ENCODE measurements at places on chromosomes 11 and 22. TPM values are rescaled to one million over a fixed set of nuclear protein-coding genes. Genes with fewer than 3 reads are reported as not detected.

GRCh38 chr11:198236-198806 is 5.4 kb downstream of the SCGB1C1 start:
- H3K4me3 ChIP-seq, result no peak overlapping the region
- DNase-seq, result no peak
- no peaks in the 10 kb centered on the region for H3K4me1 ChIP-seq

DNA sequence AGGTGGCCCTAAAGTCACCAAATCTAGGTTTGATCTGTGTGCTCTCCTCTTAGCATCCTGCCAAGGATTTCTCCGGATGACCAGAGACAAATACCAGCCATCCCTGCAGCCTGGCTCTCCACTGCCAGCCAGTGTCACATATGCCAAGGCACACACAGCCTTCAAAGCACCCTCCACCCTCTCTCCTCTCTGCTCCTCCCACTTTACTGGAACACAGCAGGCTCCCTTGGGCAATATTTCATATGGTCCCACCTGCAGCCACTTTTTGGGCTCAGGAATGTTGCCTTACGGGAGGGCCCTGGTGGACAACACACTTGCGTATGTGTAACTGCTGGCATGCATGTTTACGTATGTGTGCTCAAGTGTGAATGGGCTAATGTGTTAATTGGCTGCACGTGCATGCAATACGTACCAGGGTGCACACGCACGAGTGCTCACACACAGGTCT is 183.9 kb downstream of the CEP164 start:
- no peak overlapping the region for H3K4me3 ChIP-seq
- peaks cover 13% of the 10 kb centered on the region for H3K27me3 ChIP-seq
- no peak for DNase-seq
- H3K4me1 ChIP-seq, result no peaks in the 10 kb centered on the region
- H3K36me3 ChIP-seq, result no peaks in the 10 kb centered on the region
- H3K27ac ChIP-seq, result no peak overlapping the region

Gene PKNOX2
- 53.4 TPM for total RNA-seq

DNA sequence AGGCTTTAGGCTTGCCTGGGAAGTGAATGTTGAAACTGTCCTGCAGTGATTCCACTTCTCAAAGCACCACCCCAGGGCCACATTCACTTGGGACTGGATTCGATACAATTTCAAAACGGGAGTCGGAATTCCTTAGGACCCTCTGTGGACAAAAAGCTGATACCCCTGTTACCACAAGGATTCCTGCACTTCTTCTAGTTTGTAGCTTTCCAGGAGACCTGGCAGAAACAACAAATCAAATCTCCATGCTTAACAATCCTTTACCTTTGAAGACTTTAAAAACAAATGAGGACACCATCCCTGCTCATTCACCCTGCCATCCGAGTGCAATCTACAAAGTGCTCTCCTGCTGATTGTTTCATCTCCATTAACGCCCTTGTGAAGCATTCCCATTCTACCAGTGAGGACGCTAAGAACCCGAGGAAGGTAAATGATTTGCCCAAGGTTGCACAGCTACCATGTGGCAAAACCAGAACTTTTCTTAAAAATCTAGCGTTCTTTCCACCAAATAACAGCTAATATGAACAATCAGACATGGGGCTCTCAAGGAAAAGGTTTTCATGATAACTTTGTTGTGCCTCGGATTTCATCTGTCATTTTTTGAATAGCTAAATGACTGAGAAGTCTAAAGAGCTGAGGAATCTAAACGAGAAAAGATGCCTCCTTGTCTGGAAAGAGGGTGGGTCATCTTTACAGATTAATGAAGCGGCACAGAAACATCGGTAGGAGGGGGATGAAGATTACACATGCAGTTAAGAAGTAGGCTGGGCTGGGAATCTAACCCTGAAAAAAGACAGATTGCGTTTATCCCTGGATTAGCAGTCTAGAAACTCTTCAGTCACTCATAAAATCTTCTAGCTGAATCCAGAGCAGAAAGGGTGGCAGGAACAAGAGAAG is 720 bp upstream of the MPZL2 start:
- no peak for DNase-seq
- H3K4me3 ChIP-seq, result no peak overlapping the region
- no peak overlapping the region for H3K27ac ChIP-seq
- H3K36me3 ChIP-seq, result no peaks in the 10 kb centered on the region

Gene MGAT3
- 7.9 TPM for total RNA-seq

Gene NXPE2
- 0.11 TPM for total RNA-seq

GRCh38 chr11:73194593-73194992 is 23.5 kb upstream of the P2RY2 start:
- H3K36me3 ChIP-seq, result no peaks in the 10 kb centered on the region
- H3K27ac ChIP-seq, result no peak overlapping the region
- no peak for DNase-seq
- no peaks in the 10 kb centered on the region for H3K27me3 ChIP-seq
- H3K4me1 ChIP-seq, result no peaks in the 10 kb centered on the region
- no peak overlapping the region for H3K4me3 ChIP-seq

DNA sequence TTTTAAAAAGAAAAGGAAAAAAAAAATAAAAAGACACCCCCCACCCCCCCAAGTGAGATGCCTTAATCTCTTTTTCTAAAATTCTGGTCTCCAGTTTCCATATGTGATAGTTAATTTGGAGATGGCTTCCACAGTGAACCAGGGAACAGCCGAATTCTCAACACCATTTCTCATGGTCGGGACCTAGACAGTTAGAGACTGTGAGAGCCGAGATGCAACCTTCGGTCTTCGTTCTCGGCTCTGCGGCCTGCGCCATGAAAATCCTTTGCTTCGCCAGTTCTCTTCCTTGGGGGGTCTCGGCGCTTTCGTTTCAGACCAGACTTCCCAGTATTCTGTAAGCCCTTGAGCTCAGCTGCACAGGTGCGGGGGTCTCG is 723 bp downstream of the CACNG2 start:
- H3K36me3 ChIP-seq, result no peaks in the 10 kb centered on the region
- no peak overlapping the region for H3K4me3 ChIP-seq
- no peak overlapping the region for H3K27ac ChIP-seq
- DNase-seq, result no peak
- H3K4me1 ChIP-seq, result peaks cover 7% of the 10 kb centered on the region
- peaks cover 80% of the 10 kb centered on the region for H3K27me3 ChIP-seq

Gene RPL27A
- total RNA-seq, result 573 TPM

DNA sequence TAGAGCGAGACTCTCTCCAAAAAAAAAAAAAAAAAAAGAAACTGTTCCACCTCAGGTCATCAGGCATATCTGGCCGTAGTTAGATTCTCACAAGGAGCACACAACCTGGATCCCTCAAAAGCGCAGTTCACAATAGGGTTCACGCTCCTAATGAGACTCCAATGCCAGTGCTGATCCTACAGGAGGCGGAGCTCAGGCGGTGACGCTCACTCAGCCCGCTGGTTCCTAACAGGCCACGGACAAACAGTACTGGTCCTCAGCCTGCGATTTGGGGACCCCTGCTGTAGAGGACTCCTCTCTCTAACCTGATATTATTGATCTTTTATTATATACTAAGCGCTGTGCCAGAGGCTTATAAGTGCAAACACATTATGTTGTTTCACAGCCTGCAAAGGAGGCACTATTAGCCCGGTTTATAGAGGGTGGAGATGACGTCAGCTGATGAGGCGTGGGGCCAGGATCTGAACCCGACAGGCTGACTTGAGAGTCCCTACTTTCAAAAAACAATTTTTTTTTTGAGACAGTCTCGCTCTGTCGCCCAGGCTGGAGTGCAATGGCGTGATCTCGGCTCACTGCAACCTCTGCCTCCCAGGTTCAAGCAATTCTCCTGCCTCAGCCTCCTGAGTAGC is 4.9 kb upstream of the MAFF start:
- H3K27me3 ChIP-seq, result no peaks in the 10 kb centered on the region
- H3K4me3 ChIP-seq, result no peak overlapping the region

GRCh38 chr11:75365711-75366181 is 14.3 kb upstream of the ARRB1 start:
- H3K4me1 ChIP-seq, result no peaks in the 10 kb centered on the region
- no peaks in the 10 kb centered on the region for H3K27me3 ChIP-seq
- H3K4me3 ChIP-seq, result no peak overlapping the region
- DNase-seq, result peak; percentile 63
- no peaks in the 10 kb centered on the region for H3K36me3 ChIP-seq
- H3K27ac ChIP-seq, result no peak overlapping the region

Gene OR2D2
- not detected for total RNA-seq

Data from astrocyte (in vitro differentiated cells and primary cell).